Right ventricle myocardium inferior (tissue), 1 donor: ENCODE measurements at places on chromosomes 3 and 15.

GRCh38 chr3:119173325-119173724 lies at the start of gene UPK1B:
TSS of gene UPK1B (plus strand) at chr3:119173598. CDS start at chr3:119186742, 13,144 bp downstream.
- no peak for DNase-seq

DNA sequence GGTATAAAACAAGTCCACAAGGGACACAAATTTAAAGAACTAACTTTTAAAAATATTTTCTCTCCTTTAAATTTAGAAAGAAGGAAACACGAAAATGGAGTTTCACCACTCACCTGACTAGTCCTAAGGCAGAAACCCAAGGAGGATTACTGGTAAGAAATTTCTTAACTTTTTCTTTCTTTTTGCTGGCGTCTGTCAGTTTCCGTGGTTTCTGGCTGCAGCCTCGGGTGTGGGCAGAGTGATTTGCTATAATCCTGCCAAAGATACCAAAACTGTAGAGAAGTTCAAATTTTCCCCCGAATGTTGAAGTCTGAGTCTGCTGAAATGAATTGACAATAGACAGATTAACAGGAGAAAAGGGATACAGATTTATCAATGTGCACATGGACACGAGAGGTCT lies 843.6 kb upstream of the ALCAM start:
- DNase-seq = no peak

DNA sequence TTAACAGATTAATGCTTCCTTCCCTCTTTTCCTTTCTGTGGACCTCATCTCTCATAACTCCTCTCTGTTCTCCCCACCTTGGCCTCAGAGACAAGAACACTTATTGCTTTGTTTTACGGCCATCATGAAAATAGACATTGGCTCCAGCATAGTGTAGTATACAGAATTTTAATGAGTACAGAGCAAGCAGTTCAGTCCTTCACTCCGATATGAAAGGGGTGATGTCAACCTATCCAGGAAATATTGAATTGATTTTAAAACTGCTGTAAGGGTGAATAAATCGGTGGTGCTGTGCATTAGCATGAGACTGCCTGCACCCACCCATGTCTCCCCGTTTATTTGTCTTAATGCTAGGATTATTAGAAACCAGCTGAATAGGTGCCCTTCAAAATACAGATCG lies 490.9 kb upstream of the TBL1XR1 start:
- no peak for DNase-seq

DNA sequence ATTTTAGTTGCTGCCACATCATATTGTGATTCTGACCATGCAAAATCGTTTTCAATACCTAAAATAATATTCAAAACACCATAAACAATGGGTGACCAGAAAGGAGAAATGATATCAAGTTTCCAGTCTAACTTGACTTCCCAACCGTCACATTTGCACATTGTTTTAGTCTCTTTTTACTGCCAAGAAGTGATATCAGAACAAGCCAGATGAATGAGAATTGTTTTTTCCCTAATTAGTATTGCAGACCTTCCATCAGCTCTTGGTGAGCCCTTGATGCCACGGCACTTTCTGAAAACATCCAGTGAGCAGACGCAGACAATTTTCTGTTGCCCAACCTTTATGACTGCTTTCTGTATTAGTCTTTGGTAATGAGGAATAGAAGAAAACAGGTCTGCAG lies 62.5 kb downstream of the SPATA16 start:
- DNase-seq = no peak

DNA sequence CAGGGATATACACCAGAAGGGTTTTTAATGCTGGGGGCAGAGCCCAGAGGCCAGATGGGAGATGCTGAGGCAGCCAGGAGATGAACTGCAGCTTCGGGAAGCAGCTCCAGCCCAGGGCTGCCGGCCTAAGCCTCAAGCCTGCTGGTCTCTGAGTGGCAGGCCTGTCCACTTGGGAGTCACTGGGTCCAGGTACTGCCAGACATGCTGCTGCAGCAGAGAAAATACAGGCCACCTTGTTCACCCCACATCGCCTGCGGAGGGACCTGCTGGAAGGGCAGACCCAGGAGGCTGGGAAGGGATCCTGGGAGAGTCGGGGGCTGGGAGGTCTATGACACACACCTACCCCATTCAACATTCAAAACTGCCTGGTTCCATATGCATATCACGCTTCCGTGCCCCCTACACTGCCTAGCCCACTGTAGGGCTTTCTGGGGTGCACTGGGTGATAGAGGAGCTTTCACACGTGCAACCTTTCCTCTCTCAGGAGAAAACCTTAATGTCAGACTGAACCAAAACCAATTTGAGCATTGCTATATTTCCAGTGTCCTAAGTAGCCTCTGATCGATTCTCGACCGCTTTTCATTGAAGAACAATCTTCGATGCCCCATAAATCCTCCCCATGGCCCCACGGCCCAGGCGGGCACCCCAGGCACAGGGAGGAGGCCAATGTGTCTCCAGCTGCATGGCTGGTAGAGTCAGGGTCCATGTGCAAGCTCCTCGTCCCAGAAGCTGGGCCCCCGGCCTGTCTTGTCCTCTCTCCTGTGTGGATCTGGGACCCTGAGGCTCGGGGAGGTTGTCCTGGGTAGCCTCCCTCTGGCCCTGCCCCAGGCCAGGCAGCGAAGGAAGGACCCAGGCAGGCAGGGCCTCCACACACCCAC lies 147.4 kb downstream of the ATP10A start:
- no peak for DNase-seq

DNA sequence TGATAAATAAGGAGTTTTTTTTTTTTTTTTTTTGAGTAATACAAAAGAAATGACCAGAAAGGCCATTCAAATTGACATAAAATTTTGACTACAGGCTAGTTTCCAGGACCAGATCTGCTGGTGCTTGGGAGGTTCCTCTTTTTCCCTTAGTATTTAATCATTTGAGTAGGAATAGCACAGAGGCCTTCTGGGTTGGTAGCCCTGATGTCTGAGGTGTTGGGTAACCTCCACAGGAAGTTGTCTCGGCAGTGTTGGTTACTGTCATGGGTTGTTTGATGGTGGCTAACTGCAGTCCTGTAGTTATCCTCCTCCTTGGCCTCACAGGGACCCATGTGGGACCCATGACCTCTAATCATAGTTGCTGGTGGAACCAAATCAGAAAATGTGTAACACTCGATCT lies 91.1 kb downstream of the USP13 start:
- DNase-seq = no peak

- no peak for DNase-seq
Measured at GRCh38 chr15:72585476-72586058, 68.9 kb upstream of the GOLGA6B start.

DNA sequence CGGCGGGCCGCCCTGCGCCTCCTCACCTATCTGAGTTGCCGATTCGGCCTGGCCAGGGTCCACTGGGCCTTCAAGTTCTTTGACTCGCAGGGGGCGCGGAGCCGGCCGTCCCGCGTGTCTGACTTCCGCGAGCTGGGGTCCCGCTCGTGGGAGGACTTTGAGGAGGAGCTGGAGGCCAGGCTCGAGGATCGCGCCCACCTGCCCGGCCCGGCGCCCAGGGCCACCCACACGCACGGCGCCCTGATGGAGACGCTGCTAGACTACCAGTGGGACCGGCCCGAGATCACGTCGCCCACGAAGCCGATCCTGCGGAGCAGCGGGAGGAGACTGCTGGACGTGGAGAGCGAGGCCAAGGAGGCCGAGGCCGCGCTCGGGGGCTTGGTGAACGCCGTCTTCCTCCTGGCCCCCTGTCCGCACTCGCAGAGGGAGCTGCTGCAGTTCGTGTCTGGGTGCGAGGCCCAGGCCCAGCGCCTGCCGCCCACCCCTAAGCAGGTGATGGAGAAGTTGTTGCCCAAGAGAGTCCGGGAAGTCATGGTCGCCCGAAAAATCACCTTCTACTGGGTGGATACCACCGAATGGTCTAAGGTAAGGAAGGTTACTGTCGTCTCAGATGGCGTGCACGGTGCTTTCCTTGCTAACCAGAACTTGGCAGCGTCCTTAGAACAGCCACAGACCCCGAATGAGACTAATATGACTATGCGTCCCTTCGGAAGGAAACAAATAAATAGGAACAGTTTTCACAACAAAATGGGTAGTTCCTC lies 567 bp downstream of the TICRR start:
- peak; percentile 79 for DNase-seq

DNA sequence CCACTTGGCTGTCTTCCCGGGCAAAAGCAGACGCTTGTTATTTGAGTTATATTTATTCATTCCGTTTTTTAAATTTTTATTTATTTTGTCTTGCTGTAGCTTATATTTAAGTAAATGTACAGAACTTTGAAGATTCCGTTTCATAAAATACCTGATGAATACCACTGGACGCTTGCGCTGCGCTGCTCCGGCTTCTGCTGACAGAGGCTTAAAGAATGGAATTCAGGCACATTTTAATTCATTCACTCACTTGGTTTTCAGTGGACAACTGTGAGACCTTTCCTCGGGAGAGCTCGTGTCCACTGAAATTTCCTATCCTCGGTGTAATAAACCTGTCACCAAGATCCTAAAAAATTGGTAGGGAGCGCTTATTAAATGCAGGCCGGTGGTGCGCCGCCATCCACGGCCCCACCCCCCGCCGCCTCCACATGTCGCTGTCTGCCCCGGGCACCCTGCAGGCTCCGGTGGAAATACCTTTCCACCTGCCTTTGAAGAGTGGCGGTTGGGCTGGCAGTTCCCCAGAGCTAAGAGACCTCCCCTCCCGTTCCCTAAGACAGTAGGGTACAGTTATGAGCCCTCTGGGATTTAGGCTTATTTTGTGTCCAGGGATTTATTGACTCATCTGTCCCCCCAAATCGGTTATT lies 62.5 kb upstream of the UBE2E1 start:
- no peak for DNase-seq

DNA sequence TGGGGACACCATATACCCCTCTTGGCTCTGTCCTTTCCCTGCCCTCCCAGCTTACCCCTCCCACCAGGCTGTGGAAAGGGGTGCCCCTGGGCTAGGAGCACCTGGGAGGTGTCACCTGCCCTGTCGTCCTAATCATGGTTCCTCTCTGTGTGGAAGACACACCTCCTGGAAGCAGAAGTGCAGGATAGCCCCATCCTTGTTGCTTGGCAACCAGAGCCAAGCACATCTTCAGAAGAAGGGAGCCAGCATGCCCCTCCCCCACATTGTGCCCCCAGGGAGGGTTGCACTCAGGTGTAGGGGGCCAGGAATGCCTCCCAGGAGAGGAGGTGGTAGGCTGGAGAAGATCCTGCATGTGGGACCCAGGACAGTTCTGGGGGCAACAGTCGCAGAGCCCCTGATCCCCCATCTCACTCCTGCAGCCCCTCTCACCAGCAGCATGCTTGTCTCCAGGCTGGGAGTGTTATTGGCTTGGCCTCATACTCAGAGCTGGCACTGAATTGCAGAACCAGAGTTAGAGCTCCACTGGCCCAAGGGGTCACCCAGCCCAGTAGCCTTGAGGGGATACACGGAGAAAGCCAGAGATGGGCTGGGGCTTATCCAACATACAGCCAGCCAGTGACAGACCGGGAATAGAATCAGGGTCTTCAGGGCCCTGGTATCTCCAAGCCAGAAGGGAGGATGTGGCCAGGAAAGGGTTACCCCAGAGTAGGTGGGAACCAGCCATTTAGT lies 8.4 kb downstream of the RAB6B start:
- no peak for DNase-seq

GRCh38 chr3:11115548-11115947 lies 38.7 kb upstream of the HRH1 start:
- DNase-seq = no peak

- DNase-seq = no peak
Measured at GRCh38 chr3:15051531-15051930, 13.6 kb downstream of the MRPS25 start.

DNA sequence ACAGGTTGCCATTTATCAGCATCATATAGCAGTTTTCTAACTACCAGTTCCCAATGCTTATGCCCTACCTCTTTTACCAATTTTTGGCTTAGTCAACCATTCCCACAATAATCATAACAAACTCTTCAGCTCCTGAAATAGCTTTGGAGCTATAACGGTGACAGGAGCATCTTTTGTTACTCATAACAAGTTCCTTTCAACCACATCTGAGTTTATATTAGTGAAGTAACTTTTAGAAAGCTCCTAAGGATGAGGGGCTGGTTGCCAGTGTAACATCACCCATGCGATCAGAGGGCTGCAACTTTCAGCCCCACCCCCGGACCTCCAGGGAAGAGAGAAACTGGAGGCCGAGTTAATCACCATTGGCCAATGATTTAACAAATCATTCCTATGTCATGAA lies 495.3 kb upstream of the RASGRP1 start:
- no peak for DNase-seq

GRCh38 chr3:172648747-172649146 lies 62.1 kb downstream of the NCEH1 start:
- no peak for DNase-seq

GRCh38 chr3:61928039-61928438 lies 366.7 kb downstream of the PTPRG start:
- no peak for DNase-seq

DNA sequence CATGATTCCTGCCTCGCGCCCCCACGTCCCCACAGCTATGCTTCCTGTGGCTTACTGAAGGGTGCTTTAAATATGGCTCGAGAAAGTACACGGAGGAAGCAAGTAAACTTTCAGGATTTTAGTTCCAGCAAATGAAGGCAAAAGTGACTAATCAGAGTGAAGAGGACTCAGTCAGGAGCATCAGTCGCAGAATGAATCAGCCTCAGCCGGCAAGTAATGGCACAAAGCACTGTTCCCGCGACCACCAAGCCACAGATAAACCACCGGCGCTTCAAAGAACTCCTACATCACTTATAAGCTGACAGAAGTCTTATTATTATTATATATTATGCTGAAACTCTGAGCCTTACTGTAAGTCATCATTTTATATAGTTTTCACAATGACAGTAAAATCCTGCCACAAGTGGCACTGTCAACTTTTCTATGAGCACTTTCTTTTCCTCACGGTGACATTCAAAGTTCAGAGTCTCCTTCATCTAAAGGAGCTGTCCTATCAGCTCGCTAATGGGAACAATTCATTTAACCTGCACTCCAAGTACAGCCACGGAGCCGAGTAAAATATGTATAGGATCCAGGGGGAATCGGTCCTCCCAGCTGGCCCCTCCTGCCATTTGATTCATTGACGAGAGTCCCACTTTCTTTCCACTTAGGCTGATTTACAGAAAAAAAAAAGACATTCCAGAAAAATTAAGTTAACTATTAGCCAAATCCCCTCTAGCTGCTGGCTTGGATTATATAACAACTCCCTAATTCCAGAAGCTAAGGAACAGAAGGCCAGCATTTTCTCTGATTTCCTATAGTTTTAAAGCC lies 217.0 kb upstream of the ICE2 start:
- no peak for DNase-seq

DNA sequence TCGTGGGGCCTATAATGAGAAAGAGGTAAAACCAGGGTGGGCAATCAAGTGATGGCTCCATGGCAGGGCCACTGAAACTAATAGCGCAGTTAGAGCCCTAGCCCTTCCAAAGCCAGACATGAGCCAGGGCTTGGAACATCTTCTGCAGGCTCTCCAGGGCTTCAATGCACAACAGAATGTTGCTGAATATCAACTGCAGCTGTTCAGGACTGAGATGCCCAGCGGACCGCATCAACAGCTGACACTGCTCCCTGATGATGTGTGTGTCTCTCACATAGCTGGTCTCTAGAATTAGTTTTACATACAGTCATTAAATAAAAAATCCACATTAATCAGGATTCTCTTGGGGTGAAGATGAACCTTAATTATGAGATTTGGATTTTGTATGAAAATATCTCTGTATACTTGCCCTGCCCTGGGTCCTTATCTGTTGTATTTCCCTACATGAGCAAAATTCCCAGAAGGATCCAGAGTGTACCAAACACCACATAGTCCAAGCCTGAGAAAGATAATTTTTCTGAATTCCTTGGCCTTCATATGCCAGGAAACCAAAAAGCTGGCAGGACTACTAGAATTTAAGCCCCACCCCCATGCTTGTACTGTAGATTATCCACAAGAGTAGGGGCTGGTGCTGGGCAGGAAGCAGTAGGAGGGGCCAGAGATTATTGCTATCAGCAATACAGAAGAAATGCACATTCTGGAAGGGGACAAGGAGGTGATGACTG lies 7.7 kb upstream of the GOLGB1 start:
- DNase-seq = peak; percentile 72
